ENCODE measurements at places on chromosomes 11 and 22.

DNA sequence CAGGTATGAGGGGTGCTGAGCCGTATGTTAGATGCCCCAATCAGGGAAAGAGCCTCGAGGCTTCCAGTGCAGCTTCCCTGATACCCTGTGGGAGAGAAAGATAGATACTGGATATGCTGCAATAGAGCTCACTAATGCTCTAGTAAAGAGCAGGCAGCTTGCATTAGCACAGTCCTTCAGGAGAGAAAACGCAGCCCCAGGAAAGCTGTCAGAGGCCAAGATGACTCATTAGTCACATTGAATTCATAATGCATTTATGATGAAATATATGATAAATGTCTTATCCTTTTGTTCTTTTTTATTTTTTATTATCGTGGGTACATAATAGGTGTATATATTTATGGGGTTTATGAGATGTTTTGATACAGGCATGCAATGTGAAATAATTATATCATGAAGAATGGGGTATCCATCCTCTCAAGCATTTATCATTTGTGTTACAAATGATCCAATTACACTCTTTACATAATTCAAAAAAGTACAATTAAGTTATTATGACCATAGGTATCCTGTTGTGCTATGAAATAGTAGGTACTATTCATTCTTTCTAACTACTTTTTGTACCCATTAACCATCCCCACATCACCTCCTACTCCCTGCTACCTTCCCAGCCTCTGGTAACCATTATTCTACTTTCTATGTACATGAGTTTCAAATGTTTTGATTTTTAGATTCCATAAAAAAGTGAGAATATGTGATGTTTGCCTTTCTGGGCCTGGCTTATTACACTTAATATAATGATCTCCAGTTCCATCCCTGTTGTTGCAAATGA lies 94.5 kb upstream of the TOP3B start:
- no peak for DNase-seq

DNA sequence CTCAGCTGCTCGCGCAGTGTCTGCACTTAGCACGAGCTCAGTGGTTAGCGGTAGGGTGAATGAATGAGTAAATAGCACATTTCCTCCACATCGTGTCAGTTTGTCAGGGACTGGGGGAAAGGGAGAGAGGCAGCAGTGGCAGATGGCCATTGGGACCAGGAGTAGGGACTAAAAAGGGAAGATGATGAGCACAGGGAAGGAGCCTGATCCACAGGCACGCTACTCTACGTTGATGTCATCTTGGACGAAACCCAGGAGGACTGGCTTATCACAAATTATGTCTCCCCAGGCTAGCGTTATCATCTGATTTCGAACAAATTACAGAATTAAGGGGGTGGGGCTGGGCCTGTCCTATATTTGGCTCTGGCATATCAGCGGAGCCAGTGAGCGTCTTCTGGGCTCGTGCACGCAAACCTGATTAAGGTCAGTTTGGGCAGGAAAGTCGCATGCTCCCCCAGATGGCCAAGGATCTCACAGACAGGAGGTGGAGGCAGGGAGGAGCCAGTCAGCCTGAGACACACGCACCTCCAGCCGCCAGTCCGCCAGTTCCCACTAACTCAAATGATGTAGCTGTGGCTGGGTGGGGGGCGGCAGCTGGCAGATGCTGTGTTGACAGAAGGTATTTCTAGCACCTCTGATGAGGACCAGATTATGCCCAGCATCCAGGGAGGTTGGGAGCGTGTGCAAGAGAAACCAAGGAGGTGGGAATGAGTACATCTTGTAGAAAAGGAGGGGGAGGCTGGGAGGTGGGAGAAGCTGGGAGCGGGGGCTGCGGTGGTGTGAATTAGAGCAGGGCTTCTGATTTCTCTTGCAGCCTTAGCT lies 97.4 kb upstream of the PRDM11 start:
- no peak for DNase-seq

DNA sequence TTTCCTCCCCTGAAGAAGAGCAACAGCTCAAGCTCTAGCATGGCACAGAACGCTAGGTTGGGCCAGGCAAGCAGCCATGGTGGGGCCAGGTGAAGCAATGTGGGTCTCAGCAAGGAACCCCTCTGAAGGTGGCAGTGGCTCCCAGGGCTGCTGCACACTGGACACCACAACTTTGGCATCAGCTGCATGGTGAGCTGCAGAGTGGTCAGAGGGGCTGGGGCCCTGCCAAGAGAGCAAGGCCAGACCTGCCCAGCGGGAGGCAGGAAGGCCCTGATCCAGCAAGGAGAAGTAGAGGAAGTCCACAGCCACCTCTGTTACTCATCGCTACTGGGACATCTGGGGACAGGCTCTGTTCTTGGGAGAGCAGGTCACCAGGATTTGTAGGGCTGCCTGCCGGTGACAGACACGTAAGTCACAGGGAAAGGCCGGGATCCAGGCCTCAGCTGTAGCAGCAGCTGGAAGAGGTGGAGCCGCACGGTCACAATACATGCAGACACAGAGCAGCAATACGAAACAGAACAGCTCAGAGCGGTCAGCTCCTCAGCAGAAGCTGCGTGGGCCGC lies 12.4 kb downstream of the CYB561A3 start:
- no peak for DNase-seq

DNA sequence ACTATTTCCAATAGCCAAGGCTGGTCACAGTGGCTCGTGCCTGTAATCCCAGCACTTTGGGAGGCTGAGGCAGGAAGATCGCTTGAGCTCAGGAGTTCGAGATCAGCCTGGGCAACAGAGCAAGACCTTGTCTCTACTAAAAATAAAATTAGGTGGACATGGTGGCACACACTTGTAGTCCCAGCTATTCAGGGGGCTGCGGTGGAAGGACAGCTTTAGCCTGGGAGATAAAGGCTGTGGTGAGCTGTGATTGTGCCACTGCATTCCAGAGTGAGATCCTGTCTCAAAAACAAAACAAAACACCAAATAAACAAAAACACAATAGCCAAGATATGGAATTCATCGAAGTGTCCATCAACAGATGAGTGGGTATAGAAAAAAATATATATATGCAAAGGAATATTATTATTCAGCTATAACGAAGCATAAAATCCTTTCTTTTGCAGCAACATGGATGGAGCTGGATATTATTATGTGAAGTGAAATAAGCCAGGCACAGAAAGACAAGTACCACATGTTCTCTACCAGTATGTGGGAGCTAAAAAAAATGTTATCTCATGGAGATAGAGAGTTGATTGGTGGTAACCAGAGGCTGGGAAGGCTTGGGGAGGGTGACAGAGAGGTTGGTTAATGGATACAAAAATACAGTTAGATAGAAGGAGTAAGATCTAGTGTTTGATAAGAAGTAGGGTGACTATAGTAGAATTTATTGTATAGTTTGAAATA lies 22.6 kb upstream of the DLAT start:
- DNase-seq: no peak

- no peak for DNase-seq
Observed at GRCh38 chr11:70547821-70548670, 149.7 kb downstream of the CTTN start.

- no peak for DNase-seq
Observed at GRCh38 chr22:20591660-20592310, 84.4 kb downstream of the MED15 start.

DNA sequence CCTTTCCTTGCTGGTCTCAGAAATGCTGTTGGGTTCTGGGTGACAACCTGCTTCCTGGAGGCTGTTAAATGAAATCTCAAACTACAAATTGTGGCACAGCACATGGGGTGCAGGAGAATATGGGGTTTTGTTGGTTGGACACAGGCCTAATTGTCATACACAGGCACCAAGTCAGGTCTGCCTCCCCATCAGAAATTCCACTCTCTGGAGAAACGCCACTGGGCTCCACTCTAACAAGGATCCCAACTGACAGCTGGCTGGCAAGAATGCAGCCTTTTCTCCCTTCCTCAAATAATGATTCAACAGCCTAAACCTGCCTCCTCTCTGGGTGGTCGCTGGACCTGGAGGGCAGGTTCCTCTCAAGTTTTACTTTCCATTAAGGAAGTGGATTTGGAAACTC lies 177.8 kb upstream of the NARS2 start:
- no peak for DNase-seq

All from cortex of kidney (tissue), 1 donor.